GM19239 (cell line): ENCODE measurements at places on chromosomes 6 and 20.
A peak's percentile ranks its signal among the peaks of the same experiment; 100 is the strongest.

- no peak for DNase-seq
These were observed 21.2 kb upstream of the ASF1A start for GRCh38 chr6:118872726-118873125.

DNA sequence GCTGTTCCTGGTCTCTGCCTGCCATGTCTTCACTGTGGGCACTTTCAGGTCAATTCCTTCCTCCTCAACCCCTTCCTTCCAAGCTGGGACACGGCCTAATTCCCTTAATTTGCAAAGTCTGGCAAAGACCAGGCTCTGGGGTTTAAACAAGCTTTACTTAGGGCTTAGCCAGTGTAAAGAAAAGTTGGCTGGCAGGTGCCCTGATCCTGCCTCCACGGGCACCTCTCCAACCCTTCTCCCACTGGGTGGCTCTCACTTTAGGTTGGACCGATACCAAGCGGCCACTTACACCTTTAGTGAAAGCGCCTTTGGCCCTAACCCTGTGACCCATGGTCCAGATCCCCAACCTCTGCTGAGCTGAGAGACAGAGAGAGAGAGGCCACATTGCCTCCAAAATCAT lies 13.7 kb upstream of the MLN start:
- DNase-seq, result no peak

- no peak for DNase-seq
These were observed 130.3 kb upstream of the LY86 start for GRCh38 chr6:6458172-6458571.

DNA sequence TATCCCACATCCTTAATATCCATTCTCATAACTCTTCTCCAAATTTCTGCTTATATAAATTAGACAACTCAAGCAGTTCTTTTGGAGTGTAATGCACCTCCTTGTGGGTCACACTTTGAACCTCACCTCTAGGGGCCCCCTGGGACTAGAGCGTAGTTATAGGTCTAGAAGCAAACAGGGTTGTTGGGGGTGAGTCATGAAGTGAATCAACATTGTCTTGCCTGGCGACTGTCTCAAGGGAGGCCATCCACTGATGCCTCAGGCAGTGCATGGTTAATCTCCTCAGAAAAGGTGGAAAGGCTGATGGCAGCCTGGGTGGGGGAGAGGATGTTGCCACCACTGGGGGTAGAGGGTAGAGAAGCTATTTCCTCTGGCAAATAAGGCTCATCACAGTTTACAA lies 129.1 kb downstream of the TNFRSF21 start:
- DNase-seq, result no peak

GRCh38 chr6:125869427-125869826 lies 78.7 kb downstream of the NCOA7 start:
- DNase-seq, result no peak

DNA sequence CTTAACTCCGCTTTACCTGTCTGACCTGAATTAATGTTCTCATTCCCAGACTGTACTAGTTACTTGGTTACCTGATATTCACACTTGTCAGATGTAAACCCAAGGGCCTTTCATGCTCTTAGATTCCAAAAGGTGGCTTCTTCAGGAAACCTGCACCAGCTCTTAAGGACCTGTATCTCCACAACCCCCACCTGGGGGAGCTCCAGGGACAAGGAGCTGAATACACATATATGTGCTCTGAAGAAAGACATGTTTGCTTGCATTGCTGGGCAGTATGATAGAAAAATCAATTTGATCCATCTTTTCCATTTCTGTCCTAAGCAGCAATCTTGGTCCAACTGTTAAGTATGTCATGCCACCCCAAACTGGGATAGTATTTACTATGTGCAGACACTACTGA lies 64.8 kb upstream of the POU3F2 start:
- DNase-seq, result no peak

DNA sequence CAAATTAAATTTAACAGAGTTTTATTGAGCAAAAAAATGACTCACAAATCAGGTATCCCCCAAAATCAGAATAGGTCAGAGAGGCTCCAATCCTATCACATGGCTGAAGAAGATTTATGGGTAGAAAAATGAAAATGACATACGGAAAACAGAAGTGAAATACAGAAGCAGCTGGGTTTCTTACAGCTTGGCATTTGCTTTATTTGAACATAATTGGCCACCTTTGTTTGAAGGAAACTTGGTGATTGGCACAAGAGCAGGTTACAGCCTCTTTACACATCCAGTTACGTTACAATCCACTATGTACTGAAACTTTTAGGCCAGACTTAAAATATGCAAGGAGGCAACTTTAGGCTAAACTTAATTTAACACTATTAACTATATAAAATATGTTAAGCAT lies 11.7 kb upstream of the TREM2 start:
- no peak for DNase-seq

DNA sequence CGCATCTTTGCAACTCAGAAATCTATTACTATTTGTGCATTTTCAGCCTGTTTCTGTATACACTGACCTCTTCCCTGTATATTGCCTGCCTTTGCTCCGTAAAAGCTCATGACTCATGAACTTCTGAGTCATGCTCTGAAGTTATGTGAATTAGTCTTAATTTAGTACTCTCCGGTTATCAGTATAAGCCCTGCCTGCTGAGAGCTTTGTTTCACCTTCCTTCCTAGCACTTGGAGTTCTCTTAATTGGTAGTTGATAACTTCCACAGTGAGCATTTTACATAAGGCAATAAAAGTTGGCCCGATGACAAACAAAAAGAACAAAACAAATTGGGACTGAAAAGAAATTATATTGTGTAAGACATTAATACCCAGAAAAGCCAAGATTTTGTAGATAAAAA lies 231.4 kb downstream of the GJA1 start:
- DNase-seq, result no peak

GRCh38 chr6:39215640-39216158 lies 13.6 kb downstream of the KCNK5 start:
- no peak for DNase-seq

DNA sequence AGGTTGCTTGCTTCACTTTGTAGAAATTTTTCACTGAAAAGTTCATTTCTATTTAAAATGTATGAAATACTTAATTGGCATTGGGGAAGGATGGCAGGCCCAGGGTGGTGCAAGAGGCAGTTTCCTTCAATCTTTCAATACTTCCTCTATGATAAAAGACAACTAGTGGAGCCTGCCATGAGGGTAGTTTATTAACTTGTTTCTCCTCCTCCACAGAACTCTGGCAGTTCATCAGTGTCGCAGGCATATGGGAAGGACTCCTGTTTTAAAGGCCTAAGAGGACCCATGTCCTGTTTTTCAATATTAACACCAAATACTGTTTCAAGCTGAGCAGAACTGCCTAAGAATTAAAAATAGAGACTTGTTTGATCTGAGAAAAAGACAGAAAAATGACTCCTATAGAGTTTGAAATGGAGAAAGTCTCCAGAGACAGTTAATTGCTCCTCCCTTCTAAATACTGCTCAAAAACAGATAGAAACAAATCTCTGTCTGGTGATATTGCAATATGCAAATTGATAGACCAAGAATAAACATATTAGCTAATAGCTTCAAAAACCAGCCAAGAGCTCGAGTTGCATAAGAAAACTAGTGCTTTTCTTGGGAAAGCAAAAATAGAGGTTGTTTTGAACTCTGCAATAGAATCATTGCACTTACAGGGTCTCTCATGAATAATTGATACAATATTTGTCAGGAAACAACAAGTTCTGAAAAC lies 665.7 kb upstream of the SLC35B3 start:
- no peak for DNase-seq

GRCh38 chr6:79189760-79190350 lies 44.6 kb downstream of the HMGN3 start:
- no peak for DNase-seq

GRCh38 chr20:22789676-22790075 lies 205.3 kb upstream of the FOXA2 start:
- no peak for DNase-seq

DNA sequence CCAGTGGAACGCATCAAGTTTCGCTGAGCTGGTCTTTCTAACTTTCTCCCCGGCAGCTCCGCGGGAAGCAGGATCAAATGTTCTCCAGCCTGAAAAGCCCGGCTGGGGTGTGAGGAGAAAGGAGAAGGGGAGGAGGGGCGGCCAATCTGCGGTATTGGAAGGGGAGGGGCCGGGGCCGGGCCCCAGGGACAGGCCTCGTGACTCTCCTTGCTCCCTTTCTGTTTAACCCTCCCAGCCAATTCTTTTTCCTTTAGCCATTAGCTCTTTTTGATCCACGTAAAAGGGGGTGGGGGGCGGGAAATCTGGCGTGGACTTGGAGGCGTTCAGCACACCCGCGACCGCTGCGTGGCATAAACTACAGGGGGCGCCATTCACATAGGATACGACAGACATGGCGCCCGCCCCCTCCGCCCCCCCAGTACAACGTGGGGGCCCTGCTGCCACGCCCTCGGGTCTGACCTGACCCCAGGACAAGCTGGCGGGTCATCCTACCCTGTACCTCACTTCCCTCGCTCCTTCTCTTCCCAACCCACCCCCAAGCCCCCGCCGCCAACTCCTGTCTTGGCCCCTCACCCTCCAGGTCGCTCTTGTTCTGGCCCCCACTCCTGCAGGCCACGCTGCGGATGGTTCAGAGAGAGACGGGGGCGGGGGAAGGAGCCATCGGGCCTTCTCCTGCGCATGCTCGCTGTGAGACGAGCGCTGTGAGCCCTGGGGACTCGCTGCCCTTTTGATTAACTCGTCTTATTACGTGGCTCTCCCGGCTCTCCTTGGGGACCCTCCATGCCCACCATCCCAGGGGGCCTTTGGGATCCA lies 7.8 kb upstream of the MDGA1 start:
- DNase-seq, result peak; percentile 76

DNA sequence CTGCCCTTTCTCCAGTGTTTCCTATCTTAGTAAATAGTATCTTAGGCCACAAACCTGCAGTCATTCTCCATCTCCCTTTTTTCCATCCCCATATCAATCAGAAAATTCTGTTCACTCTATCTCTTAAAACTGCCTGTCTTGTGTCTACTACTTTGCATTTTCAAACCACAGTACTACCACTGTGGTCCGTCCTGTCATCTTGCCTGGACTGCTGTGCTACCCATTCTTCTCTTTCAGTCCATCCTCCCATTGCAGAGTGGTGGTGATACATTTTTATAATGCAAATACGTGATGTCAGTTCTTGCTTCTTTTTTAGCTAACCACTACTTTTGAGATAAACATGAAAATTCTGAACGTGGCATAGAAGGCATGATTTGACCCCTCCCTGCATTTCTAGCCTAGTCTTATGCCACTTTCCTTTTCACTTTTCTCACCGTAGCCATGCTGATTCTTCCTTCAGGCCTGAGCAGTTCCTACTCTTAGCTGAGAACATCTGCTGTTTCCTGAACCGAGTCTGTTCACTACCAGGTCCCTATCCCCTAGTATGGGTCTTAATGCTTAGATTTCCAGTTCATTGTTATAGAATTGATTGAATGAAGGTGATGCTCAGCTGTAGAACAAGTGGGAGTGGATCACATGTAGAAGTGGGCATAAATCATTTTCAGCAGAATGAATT lies 13.8 kb downstream of the TBPL1 start:
- DNase-seq, result peak; percentile 26

DNA sequence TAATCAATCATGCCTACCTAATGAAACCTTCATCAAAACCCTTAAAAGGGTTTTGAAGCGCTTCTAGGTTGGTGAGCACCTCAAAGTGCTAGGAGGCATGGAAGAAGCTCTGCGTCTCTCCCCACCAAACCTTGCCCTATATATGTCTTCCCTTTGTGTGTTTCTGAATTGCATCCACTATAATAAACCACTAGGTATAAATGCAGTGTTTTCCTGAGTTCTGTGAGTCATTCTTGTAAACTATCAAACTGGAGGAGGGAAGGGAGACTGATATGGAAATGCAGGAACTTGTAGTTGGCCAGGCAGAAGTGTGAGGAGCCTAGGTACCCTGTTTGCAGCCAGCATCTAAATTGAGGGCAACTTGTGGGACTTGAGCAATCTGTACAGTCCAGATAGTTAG lies 698.8 kb downstream of the DOK5 start:
- DNase-seq, result no peak

DNA sequence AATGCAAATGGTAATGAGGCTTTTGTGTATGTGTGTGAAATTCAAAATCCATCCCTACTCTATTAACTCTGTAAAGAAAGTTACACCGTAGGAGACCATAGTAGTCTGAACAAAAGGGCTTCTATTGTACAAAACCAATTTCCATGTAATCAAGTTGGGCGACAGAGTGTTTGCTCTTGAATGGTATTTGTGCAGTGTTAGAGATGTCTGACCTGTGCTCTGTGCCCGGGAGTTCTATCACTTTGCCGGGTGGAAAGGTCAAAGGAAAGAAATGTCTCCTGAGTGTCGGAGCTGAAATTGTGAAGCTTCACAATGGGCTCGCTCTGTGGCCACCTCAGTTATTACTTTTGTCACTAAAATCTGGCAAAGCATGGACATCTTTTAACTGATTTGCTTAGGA lies 312.0 kb downstream of the SAMD5 start:
- no peak for DNase-seq

GRCh38 chr20:57342829-57343228 lies 8.2 kb upstream of the RAE1 start:
- no peak for DNase-seq

DNA sequence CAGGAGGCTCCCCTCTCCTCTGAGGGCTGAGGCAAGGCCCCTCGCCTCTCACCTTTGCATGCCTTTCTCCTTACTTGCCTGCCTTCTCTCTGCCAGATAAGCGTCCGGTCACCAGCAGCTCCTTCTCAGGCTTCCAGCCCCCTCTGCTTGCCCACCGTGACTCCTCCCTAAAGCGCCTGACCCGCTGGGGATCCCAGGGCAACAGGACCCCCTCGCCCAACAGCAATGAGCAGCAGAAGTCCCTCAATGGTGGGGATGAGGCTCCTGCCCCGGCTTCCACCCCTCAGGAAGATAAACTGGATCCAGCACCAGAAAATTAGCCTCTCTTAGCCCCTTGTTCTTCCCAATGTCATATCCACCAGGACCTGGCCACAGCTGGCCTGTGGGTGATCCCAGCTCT lies 21.3 kb upstream of the PPARD start:
- DNase-seq, result no peak

GRCh38 chr6:21648475-21649050 lies 55.0 kb downstream of the SOX4 start:
- no peak for DNase-seq

DNA sequence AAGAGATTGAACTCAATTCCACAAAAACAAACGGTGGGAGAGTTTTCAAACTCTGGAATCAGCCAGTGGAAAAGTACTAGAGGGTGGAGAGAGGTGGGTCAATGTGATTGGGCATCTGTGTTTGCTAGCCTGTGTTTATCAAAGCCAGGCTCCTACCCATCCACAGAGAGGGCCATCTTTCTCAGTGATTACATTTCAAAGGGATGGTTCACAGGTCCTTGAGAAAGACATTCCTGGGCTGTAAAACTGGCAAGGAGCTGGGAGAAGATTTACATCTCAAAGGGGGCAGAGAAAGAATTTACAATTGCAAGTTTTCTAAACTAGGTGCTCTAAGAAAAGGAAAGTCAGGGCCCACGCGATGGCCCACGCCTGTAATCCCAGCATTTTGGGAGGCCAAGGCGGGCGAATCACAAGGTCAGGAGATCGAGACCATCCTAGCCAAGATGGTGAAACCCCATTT lies 146.8 kb upstream of the UST start:
- DNase-seq, result no peak

GRCh38 chr6:28941684-28942448 lies 18.1 kb upstream of the TRIM27 start:
- no peak for DNase-seq
